ENCODE measurements at places on chromosomes 3 and 15.

GRCh38 chr3:162218479-162218878 is 721.9 kb downstream of the OTOL1 start:
- DNase-seq, result no peak

GRCh38 chr3:8482960-8483665 is 18.5 kb upstream of the LMCD1 start:
- no peak for DNase-seq

DNA sequence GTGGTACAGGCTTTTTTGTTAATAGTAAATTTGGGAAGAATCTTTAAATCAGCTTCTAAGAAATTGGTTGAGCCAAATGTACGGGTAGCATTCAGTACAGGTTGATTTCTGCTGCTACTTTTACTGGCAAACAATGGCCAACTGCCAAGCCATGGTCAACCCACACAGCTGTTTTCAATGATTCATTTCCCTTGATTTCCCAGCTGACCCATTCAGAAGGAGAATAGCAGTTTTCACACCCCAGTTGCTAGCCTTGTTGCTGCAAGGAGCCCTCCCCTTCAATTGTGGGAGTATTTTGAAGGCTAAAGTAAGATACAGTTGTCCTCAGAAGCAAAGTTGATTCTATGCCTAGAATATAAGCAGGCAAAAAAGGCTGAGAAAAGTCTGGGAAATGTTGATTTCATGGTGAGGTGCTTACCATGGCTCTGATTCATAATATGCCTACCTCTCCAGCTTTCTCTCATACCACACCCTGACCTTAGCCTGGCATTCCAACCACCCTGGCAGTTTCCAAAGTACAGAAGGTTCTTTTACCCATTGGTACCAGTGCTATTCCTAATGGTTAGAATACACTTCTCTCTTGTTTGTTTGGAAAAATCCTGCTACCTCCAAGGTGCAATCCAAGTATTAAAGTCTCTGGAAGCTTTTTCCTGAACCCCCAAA is 320.3 kb upstream of the TGFBR2 start:
- no peak for DNase-seq

- DNase-seq, result no peak
Measured at GRCh38 chr3:134236505-134237170, 14.0 kb downstream of the RYK start.

- no peak for DNase-seq
Measured at GRCh38 chr3:180252683-180253082, 215.9 kb upstream of the PEX5L start.

DNA sequence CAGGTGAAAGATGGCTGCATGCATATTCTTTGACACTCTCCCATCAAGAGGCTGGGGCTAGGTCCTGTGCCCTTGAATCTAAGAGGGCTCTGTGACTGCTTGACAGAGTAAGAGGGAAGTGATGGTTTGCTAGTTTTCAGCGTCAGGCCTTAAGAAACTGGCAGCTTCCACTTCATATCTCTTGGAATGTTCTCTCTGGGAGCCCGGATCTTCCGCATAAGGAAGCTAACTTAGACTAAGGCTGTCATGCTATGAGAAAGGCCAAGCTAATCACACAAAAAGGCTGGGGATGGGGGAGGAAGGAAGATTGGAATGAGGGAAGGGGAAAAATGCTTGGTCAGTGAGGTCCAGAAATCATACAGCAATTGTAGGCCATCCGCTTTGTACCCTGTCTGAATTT is 50.0 kb downstream of the MB21D2 start:
- DNase-seq, result no peak

- DNase-seq, result no peak
Measured at GRCh38 chr3:30686799-30687198, 80.4 kb downstream of the TGFBR2 start.

GRCh38 chr15:57223887-57224286 is 152.4 kb upstream of the CGNL1 start:
- DNase-seq, result no peak

- DNase-seq, result no peak
Measured at GRCh38 chr15:75123395-75123794, 78.3 kb upstream of the C15orf39 start.

DNA sequence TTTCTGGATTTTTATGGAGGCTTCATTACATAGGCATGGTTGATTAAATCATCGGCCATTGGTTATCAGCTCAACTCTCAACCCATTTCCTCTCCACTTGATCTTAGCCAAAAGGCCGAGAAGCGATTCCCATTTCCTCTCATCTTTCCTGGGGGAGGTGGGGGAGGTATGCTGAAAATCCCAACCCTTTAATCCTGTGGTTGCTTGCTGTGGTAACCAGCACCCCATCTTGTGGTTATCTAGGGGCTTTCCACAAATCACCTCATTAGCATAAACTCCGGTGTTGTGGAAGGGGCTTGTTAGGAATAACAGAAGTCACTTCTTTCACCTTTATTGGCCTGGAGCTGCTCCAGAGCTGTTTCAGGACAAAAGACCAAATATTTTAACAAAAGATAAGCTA is 20.9 kb downstream of the PDE8A start:
- no peak for DNase-seq

DNA sequence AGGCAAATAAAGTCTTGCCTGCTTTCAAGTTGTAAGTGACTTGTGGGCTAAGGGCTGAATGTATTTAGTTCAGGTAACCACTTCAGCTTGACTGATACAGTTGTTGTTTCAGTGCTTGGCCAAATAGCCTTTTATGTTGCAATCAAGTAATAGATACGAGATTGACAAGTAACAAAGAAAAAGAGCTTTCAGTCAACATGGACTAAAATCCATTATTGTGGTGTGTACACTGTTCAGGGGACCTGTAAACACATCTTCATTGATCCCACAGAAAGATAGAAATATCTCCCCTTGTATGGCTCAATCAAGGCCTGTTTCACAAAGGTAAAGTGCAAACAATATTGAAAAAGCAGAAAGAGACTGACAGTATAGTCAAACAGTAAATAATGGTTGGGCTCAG is 224.8 kb upstream of the TMCO5A start:
- DNase-seq, result no peak

- DNase-seq, result no peak
Measured at GRCh38 chr3:69343875-69344274, 42.0 kb downstream of the FRMD4B start.

- no peak for DNase-seq
Measured at GRCh38 chr3:12235691-12236090, 53.2 kb upstream of the PPARG start.

GRCh38 chr15:90823455-90823974 is 44.9 kb upstream of the FURIN start:
- no peak for DNase-seq

DNA sequence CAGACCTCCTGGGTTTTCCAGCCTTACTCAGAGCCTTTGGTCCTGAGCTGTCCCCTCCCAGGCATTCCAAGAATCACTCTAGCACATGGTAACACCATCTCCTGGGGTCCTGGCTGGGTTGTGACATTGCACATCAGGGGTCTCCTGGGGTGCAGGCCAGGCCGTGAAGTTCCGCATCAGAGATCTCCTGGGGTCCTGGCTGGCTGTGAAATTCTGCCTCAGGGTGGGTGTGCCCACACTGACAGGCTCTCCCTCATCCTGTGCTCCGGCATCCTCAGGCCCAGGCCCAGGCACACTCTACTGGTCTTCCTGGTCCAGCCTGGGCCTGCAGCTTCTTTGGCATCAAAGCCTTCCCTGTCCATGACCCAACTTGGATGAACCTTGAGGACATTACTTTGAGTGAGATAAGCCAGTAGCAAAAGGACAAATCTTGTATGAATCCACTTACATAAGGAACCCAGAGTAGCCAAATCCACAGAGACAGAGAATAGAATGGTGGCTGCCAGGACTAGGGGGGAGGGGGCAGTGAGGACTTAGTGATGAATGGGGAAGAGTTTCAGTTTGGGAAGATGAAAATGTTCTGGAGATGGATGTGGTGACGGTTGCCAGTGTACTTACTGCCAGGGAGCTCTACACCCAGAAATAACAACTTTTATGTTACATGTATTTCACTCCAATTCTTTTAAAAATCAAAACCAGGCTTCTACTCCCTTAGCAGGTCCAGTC is 49.1 kb upstream of the KLF13 start:
- no peak for DNase-seq

DNA sequence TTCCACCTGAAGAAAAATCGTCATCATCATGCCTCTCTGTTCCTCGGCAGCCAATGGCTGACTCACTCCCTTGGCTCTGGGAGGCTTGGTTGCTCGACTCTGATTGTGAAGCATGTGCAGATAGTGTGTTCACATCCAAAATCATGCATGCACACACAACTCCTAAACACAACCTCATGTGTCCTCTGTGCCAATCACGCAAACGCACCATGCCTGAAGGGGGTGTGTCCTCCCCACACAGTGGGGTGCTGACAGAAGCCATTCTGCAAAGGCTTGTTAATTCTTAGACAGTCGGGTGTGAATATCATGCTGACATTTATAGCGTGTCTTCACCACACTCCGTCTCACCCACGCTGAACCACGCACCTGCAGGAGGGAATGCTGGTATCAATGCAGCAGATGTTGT is 11.4 kb upstream of the CCDC174 start:
- DNase-seq, result no peak

DNA sequence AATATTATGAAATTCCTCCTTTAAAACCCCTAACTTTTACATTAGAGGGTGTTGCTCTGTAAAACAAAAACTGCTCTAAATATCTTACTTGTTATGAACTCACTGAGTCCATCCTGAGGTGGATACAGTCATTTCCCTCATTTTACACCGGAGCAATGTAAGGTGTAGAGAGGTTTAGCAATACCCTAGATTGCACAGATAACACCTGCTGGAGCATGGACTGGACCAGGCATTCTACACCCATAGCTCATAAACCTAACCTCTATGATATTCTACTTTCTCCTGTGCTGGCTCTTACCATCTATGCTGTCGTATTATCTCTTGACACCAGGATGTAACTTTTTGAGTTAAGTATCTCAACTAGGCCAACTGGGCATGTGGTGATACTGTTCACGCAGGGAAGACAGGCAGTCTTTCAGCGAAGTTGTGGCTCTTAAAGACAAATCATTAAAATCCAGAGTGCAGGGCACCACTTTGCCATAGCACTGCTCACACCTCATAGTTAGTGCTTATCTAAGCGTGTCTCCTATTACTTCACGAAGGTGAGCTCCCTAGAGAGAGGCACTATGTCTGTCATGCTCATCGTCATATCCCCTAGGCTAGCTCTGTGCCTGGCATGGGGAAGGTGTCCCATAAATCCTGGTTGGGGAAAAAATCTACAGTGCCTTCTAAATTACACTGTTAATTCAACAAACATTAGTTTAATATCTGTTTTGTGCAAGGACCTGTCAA is 100.1 kb upstream of the SLC2A2 start:
- no peak for DNase-seq

DNA sequence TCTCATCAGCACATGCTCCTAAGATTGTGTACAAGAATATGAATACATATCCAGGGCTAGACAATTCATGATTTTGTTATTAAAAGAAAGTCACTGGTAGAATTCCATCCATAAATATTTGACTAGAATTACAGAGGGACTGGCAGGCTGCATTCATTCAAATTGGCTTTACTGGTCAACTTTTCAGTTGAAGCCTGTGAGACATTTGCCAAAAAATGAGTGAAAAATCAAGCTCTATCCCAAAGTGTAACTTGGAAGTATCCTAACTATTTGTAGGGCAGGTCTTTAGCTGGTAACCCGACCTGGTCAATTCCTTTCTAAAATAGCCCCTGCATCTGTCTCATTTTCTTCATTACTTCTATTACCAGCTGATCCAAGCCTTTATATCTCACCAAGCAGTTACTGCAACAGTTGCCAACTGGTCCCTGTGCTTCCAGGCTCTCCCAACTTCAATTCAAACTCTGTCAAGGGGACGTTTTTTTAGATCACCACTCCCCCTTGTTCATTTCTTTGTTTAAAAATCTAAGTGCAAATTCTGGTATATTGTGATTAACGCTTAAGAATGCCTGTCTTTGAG is 173.1 kb upstream of the TBL1XR1 start:
- no peak for DNase-seq

- DNase-seq, result no peak
Measured at GRCh38 chr15:82178061-82178460, 84.5 kb downstream of the EFL1 start.

DNA sequence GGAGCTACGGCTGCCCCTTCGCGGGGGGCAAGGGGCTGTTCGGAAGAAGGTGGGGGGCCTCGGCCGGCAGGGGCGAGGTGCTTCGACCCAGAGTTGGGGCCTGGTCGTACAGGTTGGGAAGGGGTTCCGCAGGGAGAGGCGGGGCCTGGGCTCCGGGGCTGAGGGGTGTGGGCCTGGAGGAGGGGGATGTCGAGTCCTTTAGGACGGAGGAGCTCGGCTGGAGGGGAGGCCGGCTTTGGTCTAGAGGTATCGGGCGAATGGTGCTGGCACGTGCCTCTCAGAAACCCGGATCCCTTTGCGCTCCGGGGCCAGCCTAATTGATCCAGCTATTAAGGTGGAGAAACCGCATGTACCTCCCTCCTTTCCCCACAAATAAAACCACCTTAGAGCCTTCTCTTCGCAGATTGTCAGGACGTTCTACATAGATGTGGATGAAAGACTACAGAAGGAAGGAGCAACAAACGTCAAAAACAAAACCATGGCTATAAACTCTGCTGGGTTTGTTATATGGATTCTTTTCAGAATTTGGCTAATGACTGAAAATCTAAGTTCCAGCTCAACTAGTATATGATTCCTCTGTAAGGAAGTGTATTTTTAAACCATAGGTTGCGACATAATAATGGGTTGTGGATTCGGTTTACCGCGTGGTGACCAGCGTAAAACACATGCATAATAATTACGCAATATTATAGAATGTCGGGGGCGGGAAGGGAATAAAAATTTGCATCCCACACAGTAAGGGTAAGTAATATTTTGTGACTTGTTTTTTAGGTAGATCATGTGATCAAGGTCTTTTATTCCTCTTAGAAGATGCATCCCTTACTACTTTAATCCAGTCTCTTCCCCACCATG is 644 bp upstream of the NGLY1 start:
- peak; percentile 39 for DNase-seq

DNA sequence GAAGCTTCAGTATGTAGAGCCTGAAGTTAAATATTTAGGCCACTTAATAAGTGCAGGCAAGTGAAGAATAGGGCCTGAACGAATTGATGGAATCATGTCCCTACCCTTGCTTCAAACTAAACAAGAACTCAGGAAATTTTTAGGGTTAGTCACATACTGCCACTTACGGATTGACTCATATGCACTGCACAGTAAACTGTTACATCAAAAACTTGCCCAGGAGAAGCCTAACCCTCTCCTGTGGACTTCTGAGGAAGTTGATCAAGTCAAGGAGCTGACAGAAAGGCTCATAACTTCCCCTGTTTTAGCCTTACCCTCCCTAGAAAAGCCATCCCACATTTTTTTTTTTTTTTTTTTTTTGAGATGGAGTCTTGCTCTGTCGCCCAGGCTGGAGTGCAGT is 20.6 kb upstream of the KBTBD12 start:
- DNase-seq, result no peak

- no peak for DNase-seq
Measured at GRCh38 chr15:26160343-26160742, 297.2 kb upstream of the ATP10A start.

DNA sequence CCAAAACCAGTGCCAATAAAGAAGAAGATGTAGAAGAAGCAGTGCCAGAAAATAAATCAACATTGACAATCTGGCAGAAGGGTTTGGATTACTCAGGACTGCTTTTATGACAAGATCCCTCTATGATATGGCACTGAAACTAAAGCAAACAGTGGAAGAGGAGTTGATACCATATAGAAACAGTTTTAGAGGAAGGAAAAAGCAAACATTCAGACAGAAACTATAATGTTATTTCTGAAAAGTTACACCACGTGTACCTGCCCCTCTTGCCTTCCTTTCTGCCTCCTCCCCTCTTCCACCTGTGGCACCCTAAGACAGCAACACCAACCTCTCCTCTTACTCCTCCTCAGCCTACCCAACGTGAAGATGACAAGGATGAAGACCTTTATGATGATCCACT is 63.0 kb downstream of the SFMBT1 start:
- no peak for DNase-seq

Data from stimulated activated CD4-positive, alpha-beta T cell treated with anti-CD3 and anti-CD28 coated beads, Interleukin-12 subunit alpha, Interleukin-12 subunit beta, amount 100 ng/mL, for 24 hours (primary cell).